Activated naive CD4-positive, alpha-beta T cell (primary cell): ENCODE measurements at places on chromosomes 11 and 22.

DNA sequence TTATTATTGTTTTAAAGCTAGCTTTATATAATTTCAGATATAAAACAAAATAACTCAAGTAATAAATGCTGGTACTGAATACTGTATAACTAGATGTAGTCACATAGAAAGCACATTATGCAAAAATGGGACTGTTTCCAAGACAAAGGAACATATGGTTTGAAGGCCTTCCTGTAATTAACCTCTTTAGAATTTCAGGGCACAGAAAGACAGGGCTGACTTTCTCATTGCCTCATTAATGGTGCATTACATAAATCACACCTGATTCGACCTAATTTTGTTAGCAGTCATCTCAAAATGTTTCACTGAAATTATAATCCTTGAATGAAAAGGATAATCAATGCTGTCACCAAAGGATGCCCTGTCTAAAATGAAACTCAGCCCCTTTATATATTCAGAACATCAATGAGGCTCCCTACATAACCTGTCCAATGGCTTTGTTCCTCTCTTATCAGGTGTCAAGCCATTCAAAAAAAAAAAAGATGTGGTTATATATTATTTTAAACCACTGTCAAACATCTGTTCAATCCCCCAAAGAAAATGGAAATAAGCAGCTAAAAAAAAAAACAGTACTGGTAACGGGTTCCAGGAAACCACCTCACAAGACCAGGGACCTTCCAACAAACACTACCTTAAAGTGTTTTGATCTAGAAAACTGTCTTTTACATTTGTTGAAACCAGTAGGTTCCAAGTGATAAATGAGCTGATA is 77.4 kb downstream of the FAM168A start:
- DNase-seq = no peak

DNA sequence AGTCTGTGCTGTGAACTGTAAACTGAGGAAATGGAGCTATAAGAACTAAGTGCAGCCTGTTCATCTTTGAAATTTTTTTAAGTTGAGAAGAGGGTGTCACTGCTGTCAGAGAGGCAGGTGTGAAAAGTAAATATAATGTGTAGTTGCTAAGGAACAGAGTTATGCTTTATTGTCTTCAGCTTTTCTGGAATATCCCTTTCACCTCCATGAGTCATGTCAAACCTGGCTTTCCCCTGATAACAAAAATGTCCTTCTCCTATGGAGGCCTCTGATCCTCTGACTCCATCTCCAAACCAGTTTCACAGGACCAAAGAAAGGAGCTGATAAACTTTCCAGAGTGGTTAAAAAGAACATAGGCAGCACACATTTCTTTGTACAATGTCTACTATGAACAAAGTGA is 12.8 kb upstream of the MUC15 start:
- no peak for DNase-seq

DNA sequence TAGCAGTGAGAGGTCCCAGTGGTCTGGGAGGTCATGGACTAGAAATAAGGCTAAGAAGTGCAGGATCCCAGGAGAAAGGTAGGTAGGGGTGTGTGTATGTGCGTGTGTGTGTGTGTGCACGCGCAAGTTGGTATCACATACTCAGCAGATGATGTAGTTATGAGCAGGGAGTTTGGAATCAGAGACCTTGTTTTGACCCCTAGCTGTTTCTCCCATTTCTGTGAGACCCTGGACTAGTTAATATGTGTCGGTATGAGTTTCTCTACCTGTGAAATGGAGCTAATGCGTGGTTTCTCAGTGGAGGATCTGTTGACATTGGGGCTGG is 1.3 kb downstream of the SERPING1 start:
- DNase-seq = no peak

GRCh38 chr11:128747728-128748148 is 53.9 kb downstream of the FLI1 start:
- DNase-seq = no peak

GRCh38 chr22:45896964-45897538 is 79.9 kb downstream of the WNT7B start:
- DNase-seq = no peak

DNA sequence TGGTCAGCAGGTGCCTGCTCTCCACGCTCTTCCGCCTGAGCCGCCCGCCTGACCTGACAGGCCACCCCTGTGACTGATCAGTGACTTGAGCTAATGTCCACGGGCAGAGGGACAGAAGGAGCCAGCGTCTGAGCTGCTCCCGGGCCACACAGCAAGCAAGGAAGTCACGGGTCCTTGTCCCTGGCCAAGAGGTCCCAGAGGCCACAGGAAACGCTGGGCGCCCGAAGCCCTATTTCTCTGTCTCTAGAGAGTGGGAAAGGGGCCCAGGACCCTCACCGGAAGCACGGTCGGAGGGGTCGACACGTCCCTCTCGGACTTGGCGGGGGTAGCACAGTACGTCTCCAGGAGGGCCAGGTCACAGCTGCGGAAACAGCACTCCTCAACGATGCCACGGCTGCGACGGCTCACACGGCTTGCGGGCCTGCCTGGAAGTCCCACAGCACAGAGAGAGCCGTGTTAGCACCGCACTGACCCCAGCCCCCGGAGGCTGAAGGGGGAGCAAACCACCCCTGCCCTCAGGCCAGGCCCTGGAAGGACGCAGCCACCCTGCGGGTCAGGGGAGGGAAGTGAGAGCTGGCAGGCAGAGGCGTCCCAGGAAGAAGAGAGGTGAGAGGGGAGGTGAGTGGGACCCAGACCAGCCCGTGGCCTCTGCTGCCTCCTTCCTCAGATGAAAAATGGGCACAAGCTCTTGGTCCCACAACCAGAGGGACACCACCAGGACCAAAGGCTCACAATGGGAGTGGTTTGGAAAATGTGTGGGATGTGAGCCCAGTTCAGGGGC is 5.8 kb downstream of the IGF2 start:
- no peak for DNase-seq

DNA sequence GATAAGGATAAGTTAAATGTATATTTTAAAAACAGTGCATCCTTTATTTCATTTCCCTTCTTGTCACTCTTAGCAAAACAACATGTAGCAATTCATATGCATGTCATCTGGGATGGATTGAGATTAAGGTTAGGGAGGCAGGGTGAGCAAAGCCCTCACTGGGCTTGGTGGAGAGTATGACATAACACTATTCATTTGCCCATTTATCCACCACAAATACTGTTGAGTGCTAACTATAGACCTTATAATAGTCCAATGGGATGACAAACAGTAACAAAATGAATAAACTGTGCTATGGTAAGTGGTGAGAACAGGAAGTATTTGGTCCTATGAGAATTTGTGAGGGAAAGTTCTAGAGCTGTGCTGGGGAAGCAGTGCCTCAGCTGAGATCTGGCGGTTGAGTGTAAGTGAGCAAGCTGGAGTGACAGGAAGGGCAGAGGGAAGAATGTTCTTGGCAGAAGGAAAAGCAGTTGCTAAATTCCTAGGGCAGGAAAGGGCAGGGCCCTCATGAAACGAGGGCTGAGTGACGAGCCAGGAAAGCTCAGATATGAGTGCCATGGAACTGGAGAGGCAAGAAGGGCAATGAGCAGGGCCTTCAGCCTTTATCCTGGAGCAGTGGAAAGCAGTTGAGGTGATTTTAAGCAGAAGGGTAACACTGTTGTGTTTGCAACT is 6.7 kb downstream of the HSD17B12 start:
- no peak for DNase-seq

DNA sequence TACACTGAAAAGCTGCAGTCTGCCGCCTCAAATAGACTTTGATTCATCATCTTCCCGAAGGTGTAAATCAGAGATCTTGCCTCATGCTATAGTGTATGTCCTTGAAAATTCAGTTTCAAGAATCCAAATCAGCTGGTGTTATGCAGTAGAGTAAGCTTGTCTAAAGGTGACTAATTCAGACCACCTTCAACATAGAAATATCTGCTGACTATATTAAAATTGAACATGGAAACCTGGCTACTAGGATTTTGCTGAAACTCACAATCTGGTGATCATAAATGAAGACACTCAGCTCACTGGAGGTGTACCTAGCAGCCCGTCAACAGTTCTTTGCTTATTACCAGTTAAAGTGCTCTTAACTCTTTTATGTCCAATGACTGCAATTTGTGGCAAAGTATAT is 266.6 kb downstream of the CADM1 start:
- DNase-seq = no peak

DNA sequence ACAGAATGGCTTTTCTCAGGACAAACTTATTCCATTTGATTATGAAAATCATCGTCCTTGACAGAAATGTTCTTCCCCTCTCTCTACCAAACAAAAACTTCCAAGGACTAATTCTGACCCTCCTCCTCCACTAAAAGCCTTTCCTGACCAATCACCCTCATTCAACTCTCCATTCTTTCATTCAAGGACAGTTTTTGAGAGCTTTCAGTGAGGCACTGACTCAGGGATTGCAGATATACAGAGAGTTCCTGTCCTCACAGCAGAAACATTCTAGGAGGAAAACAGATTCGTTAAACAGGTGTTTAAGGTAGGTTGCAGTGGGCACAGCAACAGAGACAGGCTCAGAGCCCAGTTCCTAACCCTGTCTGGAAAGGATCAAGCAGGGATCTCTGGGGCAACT is 41.5 kb downstream of the OR4D9 start:
- no peak for DNase-seq

- DNase-seq = no peak
Measured at GRCh38 chr11:4164884-4165590, 70.4 kb downstream of the RRM1 start.

DNA sequence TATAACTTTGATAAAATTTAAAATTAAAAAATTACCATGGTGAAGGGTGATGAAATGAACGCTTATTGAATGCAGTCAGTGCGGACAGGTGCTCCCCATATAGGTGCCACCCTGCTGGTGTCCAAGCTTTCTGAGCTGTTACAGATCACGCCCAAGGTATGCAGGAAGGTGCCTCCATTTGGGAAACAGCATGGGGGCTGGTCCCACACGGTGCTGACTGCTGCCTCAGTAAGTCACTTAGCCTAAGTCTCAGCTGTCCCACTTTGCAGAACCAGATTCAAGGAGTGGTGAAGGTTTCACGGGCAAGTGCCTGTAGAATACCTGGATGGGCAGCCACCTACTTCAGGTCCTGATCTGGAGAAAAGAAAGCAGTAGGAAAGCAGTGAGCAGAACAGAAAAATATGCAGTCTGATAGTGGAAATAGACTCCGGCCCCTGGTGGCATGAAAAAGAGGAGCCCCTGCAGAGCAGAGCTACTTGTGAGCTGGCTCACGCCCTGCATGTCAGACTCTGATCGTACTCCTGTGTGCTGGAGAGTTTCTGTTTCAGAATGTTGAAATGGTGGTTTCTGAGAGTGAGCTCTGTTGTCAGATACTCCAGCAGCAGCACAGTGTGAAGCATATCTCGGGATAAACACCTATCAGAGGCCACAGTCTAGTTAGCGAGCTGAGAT is 33.2 kb downstream of the ADORA2A start:
- DNase-seq = no peak

DNA sequence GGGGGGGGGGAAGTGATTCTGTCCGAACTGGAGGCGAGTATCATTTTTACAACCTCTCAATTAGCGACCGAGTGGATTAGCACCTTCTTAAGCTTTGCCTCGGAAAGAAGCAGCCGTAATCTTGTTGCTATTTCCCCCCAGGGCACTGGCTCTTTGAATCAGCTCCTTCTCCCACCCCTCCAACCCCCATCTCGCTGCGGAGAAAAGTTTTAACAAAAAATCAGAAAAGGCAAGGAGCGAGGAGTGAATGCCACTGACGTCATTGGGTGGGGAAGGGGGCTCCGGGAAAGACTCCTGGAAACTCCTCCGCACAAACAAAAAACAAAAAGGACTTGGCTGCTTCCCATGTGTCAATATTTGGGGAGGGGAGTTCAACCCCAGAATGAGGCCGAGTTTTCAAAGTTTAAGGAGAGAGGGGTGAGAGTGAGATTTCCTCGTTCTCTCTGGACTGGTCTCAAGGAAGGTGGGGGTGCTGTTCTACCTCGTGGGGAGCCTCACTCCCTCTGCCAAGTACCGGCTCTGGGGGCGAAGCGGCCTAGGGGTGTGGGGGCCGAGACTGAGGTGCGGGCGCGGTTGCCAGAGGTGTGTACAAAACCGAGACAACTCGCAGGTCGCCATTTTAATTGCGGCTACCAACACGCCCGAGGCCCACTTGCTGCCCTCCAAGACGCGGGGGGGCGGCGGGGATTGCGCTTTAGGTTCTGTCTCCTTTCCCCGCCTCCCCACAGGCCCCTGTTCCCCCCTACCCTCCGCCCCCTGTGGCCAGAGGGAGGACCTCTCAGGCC is 2.5 kb upstream of the PAX6 start:
- no peak for DNase-seq

- DNase-seq = no peak
Measured at GRCh38 chr11:31768749-31769640, 42.1 kb downstream of the PAX6 start.

DNA sequence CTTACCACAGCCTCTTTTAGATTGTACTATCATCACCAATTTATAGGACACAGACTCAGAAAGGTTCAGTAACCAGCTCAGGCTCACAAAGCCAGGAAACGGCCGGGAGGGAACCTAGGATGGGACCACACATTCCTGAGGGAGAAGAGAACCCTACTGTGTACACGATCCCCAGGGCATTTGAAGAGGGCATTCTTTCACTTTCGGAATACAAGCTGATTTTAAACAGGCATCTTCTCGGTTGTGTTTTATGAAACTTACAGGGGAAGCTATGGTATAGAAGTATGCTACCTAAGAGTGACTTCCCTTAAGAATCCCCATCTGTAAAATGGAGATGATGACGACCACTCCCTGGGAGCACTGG is 19.0 kb downstream of the SMCO4 start:
- no peak for DNase-seq

GRCh38 chr11:118247041-118247440 is 5.1 kb downstream of the MPZL3 start:
- DNase-seq = no peak

- DNase-seq = no peak
Measured at GRCh38 chr11:73142128-73142377, at the start of gene FCHSD2. TSS of gene FCHSD2 (minus strand) at chr11:73142318. CDS start at chr11:73141877, 441 bp downstream.

DNA sequence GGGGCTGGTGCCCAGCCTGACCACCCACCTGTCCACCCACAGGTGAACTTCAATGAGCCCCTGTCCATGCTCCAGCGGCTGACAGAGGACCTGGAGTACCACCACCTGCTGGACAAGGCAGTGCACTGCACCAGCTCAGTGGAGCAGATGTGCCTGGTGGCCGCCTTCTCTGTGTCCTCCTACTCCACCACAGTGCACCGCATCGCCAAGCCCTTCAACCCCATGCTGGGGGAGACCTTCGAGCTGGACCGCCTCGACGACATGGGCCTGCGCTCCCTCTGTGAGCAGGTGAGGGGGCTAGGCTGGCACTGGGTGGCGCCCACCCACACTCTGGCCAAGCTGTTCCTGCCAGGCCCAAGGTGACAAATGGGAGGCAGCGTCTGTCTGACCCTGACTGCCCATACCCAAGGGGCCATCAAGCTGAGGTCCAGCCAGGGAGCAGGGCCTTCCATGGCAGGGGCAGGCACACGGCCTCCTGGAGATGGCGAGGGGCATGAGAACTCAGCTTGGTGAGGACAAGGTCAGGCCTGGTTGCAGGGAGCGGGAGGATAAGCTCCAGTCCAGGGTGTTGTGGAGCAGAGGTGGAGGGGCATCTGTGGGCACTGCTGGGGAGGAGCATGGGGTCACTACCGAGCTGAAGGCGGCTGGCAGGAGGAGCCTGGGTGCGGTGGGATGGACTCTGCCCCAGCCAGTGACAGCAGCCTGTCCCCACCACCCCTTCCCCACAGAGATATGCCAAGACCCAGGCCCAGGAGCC is 77.7 kb downstream of the MORC2 start:
- no peak for DNase-seq
